ENCODE measurements at places on chromosomes 1 and 21.

DNA sequence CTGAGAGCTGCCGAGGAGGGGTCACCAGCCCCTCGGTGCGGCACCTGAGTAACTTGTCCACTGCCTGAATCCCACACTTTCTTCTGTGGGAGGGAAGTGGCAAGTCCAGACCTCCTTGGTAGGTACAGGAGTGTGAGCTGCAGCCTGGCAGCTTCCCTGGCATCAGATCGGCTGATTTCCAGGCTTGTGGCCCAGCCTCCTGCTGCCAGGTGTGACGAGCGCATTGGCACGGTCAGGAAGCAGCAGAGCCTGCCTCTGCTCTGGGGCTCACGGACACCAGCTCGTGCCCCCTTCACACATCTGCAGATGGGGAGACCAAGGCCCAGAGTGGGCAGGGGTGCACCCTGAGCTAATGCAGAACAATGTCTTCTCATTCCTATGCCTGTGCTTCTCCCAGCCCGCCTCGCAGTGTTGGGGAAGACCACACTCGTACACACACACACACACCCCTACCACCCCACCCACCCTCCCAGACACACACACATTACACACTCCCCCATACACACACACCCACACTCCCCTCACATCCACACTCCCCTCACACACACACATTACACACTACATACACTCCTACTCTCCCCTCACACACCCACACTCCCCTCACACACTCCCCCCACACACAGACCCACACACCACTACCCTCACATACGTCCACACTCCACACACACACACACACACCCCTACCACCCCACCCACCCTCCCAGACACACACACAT, 33.1 kb upstream of the SELENON start:
- no peak for DNase-seq

- no peak for DNase-seq
Measured at GRCh38 chr1:3910049-3910731, 10.1 kb upstream of the C1orf174 start.

- DNase-seq: no peak
Measured at GRCh38 chr1:91761295-91761721, 124.6 kb downstream of the TGFBR3 start.

DNA sequence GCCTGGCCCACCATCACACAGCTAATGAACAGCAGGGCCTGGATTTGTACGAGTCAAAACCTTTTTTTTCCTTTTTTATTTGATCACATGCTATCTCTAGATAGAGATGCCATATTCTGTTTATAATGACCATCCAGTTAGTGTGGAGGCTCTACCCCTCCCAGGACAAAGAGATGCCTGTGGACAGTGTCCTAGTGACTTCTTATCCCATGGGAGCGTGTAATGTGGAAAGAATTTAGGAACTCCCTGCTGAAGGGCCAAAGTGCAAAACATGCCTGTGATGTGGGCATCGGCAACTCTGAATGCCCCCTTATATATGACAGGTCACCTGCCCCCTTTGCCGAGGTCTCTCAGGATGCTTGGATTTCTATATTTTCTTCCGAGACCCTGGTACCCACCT, 292.2 kb downstream of the RRAGC start:
- DNase-seq: no peak

DNA sequence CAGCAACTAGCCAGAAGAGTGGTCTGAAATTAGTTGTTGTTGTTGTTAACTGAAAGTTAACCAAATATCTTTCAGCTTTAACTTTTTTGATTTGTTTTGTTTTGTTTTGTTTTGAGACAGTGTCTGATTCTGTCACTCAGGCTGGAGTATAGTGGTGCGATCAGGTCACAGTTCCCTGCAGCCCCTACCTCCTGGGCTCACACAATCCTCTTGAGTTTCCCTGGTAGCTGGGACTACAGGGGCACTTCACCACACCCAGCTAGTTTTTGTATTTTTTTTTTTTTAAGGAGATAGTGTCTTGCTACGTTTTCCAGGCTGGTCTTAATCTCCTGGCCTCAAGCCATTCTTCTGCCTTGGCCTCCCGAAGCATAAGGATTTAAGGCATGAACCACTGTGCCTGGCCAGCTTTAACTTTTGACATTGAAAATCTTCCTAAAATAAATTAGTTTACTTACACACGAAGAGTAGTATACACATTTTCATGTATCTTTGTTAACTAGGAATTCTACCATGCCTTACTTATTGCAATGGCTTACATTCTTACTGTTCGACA, 45.0 kb downstream of the GNG12 start:
- DNase-seq: no peak

DNA sequence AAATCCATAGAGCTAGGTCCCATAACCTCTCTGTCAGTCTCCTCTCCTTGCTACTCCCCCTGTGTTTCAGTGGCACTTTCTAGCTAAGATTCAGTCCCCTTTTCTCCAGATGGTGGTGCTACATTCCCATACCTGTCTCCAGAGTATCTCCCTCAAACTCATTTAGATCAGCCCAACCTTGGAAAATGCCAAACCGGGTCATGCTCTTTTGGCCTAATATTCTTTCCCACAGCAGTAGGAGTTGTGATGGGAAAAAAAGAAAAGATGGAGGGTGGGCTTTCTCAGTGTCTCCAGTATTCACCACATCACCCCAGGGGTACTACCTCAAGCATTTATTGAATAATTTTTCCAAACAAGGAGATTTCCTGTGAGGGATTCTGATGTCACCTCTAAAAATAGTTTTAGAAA, 3.2 kb upstream of the RXFP4 start:
- DNase-seq: peak; percentile 24

- DNase-seq: no peak
Measured at GRCh38 chr1:2591581-2592261, 5.1 kb downstream of the PRXL2B start.

DNA sequence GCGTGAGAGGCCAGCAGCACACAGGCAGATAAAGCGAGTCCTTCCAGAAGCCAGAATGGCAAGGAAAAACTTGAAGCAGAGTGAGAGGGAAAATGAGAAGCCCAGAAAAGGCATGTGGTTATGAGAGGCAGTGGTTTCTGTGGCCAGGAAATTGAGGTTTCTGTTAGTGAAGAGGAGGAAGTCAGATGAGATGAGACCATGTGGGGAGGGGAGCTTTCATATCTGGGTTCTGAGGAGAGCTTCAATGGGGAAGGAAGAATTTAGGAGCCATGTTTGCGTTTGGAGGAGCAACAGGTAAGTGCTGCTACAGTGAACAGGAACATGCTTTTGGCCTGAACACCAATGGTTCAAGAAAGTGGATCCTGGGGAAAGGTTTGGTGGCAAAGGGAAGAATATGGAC, 6.1 kb upstream of the CD1A start:
- DNase-seq: peak; percentile 13

DNA sequence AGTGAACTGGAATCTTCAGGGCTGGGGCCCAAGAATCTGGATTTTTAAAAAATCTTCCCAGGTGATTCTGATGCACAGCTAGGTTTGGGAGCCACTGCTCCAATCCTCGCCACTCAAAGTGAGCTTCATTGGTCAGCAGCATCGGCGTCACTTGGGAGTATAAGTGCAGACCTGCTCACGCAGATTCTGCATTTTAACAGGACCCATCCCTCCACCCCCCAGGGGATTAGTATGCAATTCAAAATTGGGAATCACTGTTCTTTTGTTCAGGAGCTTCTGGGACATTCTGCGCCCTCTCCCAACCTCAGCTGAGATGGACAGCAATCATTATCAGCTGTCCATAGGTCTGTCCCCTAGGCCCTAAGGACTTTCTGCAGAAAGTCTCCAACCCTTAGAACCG, 53.5 kb downstream of the LGR6 start:
- no peak for DNase-seq

- DNase-seq: no peak
Measured at GRCh38 chr21:27152996-27153395, 186.1 kb upstream of the ADAMTS5 start.
